ENCODE measurements at places on chromosomes 11 and 22.

GRCh38 chr22:22928666-22929380 lies 41.2 kb downstream of the IGLL5 start:
- no peak for DNase-seq

DNA sequence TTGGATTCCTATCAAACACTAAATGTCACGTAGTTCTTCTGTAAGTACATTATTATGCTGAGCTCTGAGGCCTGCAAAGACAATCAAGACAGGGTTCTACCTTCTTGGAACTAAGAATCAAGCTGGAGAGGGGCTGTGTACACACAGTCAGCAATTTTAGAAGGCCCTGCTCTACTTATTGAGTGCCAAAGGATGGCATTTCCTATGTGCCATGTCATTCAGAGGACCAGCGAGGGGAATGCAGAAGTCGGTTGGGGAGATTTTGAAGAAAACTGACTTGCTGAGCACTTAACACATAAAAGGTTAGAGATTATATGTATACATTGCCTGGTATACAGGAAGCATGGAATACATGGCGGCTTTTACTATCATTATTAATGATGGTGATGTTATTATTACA lies 5.3 kb downstream of the SLC37A2 start:
- no peak for DNase-seq

GRCh38 chr11:117300773-117301172 lies 9.6 kb downstream of the BACE1-AS start:
- no peak for DNase-seq

- DNase-seq, result no peak
These were observed 22.8 kb upstream of the TEF start for GRCh38 chr22:41358927-41359326.

All from stimulated activated CD4-positive, alpha-beta T cell treated with anti-CD3 and anti-CD28 coated beads, Interleukin-12 subunit alpha, Interleukin-12 subunit beta, amount 100 ng/mL, for 4 hours (primary cell).